Large intestine (tissue), 12 donors: ENCODE measurements at places on chromosomes 11 and 22. TPM values are rescaled to one million over a fixed set of nuclear protein-coding genes. Genes with fewer than 3 reads are reported as not detected.

- no peak for DNase-seq
- H3K4me3 ChIP-seq: no peak overlapping the region
- H3K36me3 ChIP-seq: no peaks in the 10 kb centered on the region
- H3K27ac ChIP-seq: no peak overlapping the region
- peaks cover 21% of the 10 kb centered on the region for H3K4me1 ChIP-seq
Observed at GRCh38 chr11:119744577-119744976, 15.6 kb upstream of the NECTIN1 start.

Gene KBTBD3
- 7.3 TPM for polyA plus RNA-seq

GRCh38 chr11:79458709-79459108 is 17.9 kb upstream of the TENM4 start:
- DNase-seq: no peak
- peaks cover 12% of the 10 kb centered on the region for H3K27me3 ChIP-seq
- no peak overlapping the region for H3K4me3 ChIP-seq
- no peaks in the 10 kb centered on the region for H3K4me1 ChIP-seq
- no peak overlapping the region for H3K27ac ChIP-seq

GRCh38 chr11:36976741-36977140 is 378.7 kb upstream of the RAG2 start:
- H3K4me1 ChIP-seq: no peaks in the 10 kb centered on the region
- H3K27me3 ChIP-seq: no peaks in the 10 kb centered on the region
- H3K27ac ChIP-seq: no peak overlapping the region

DNA sequence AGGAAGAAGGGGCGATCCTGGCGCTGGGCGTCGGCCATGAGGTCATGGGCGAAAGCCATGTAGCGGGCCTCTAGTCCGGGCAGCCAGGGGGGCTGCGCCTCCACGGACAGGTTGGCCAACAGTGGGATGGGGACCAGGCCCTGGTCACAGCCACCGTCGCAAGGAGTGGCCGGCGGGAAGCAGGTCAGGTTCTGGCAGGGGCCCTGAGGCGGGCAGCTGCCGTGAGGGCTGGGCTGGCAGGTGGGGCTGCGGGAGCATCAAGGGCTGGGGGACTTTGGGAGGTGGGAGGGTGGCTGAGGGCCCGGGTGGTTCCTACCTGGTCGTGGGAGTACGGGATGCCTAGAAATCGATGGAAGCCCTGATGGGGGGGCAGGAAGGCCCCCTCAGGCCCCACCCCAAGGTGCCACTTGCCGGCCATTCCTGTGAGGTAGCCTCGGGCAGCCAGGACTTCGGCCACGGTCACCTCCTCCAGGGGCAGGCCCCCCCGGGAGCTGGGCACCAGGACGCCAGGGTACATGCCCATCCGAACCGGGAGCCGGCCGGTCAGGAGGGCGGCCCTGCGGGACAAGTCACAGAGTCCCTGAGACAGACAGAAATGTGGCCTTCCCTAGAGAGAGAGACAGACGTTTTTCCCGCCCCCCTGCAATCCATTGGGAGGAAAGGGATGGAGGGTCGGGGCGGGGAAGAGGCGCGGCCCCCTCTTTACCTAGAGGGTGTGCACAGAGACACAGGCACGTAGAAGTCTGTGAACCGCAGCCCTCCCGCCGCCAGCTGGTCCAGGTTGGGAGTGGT is 906 bp downstream of the ARSA start:
- H3K4me1 ChIP-seq: peaks cover 40% of the 10 kb centered on the region
- no peak for DNase-seq
- peak overlapping the region; percentile 88 for H3K4me3 ChIP-seq
- no peaks in the 10 kb centered on the region for H3K36me3 ChIP-seq

Gene OR52E8
- polyA plus RNA-seq: not detected

DNA sequence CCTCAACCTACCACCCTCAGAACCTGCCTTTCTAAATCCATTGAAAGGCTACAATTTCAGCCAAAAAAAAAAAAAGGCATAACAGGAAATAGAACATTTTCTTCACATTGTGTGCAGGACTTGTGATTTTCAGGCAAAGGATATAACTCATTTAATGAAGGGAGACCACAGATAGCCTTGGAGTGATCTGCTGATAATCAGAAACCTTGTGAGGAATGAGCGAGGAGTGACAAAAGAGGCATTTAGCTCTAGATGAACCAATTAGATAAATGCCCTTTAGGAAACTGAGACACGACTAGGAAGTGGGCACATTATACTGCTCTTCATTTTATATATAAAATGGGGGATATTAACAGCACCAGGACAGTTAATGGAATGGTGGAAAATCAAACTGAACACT is 216.5 kb upstream of the GRIA4 start:
- H3K27ac ChIP-seq: no peak overlapping the region
- no peaks in the 10 kb centered on the region for H3K27me3 ChIP-seq
- no peaks in the 10 kb centered on the region for H3K4me1 ChIP-seq
- no peak for DNase-seq
- no peak overlapping the region for H3K4me3 ChIP-seq
- no peaks in the 10 kb centered on the region for H3K36me3 ChIP-seq

DNA sequence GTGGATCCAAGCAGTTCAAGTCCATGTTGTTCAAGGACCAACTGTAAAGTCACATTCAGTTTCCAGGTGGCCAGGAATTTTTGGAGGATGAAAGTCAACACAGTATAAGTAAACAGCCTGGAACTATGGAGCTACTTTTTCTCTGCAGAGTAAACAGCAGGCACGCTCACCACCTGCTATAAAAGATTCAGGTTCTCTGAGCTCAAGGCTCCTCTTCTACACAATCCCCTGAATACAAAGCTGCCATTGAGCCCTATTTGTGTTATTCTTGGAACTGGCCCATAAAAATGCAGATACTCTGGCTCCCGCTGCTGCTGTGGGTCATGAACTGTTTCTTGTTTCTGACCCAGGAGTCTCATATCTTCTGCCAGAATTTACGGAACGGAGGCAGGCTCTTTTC is 56.9 kb upstream of the PRR5 start:
- DNase-seq: no peak
- H3K27me3 ChIP-seq: no peaks in the 10 kb centered on the region
- no peak overlapping the region for H3K27ac ChIP-seq

GRCh38 chr11:35138943-35139721 is at the start of gene CD44:
TSS of gene CD44 (plus strand) at chr11:35139171. CDS start at chr11:35139304, 133 bp downstream.
- peak within 1 kb of the TSS; percentile 62 for H3K4me3 ChIP-seq
- DNase-seq: peak; percentile 49
- peaks cover 4% of the 10 kb centered on the region for H3K4me1 ChIP-seq
- H3K27me3 ChIP-seq: peaks cover 53% of the 10 kb centered on the region

DNA sequence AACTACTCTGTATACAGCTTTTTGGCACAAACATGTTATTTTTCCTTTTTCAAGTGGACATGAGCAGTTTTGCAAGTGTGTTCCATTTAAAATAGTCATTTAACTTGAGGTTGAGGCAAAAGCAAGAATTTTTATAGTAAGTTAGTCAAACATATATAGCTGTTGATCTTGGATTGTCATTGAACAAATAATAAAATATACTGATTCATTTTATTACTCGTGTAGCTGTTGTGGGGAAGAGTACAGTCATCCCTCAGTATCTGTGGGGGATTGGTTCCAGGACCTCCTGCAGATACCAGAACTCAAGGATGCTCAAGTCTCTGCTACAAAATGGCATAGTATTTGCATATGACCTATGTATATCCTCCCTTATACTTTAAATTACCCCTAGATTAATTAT is 45.3 kb downstream of the EXT2 start:
- no peaks in the 10 kb centered on the region for H3K4me1 ChIP-seq
- DNase-seq: no peak
- no peaks in the 10 kb centered on the region for H3K27me3 ChIP-seq

DNA sequence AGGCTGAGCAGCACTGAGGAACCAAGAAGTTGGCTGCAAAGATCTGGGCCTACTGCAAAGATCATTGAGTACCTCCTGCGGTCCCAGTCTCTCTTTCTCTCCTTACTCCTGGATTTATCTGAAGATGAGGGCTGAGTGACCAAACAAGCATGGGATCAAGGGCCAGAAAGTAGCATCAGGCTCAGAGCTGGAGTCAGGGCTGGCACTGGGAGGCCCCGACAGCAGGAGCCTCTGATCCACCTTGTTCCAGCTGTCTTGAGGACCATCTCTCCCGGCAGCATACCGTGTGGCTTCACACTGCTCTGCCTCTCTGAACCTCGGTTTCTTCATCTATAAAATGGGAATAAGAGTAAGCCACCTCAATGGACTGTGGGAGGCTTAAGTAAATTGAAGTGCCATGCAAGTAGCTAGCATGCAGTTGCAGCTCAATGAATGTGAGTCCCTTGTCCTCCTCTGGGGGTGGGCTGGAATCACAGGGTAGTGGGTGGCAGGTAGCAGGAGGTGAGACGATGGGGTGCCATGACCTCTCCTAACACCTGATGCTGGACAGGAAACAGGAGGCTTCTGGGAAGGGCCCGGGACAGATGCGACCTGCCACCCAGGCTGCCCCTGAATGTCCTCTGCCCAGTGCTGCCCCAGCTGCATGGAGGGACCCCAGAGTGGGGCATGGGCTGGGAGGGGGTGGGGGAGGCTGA is 52.5 kb upstream of the PRDM11 start:
- H3K27ac ChIP-seq: no peak overlapping the region
- no peak for DNase-seq
- H3K4me1 ChIP-seq: peaks cover 14% of the 10 kb centered on the region
- peaks cover 6% of the 10 kb centered on the region for H3K27me3 ChIP-seq
- no peaks in the 10 kb centered on the region for H3K36me3 ChIP-seq

DNA sequence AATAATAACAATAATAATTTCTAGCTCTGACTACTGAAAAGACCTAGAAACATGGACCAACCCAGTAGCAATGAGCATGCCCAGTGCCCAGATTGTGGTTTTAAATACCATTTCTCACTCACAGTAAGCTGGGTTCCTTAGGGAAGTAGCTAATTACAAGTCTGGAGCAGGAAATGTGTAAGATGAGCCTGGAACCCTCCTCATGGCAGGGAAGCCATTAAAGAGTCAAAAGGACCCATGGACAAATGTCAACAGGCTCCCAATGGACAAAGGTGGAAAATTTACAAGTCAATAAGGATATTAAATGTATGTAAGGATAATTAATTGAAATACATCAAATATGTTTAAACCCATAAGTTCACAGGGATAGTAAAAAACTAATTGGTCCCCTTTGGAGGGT is 10.6 kb upstream of the CSNK2A3 start:
- H3K4me1 ChIP-seq: no peaks in the 10 kb centered on the region
- H3K27ac ChIP-seq: no peak overlapping the region
- no peak overlapping the region for H3K4me3 ChIP-seq
- H3K27me3 ChIP-seq: peaks cover 2% of the 10 kb centered on the region

Gene LDHA
- polyA plus RNA-seq: 469 TPM

GRCh38 chr11:103987629-103988594 is 48.5 kb upstream of the DDI1 start:
- no peak overlapping the region for H3K27ac ChIP-seq
- no peaks in the 10 kb centered on the region for H3K4me1 ChIP-seq
- H3K27me3 ChIP-seq: no peaks in the 10 kb centered on the region

DNA sequence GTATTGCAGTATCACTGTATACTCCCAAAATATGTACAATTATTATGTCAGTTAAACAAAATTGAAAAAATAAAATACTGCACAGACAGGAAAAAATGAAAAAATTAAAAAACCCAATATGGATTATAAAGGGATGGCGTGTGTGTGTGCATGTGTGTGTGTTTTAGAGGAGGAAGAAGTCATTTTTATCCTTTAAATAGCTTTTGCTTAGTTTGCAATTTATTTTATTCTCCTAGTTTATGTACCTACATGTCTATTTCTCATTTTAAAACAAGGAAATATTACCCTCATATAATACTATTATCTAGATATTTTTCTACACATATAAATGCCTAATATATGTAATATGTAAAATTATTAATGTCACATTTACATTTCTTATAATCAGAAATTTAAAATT is 1144.3 kb downstream of the LRRC4C start:
- no peaks in the 10 kb centered on the region for H3K36me3 ChIP-seq
- no peaks in the 10 kb centered on the region for H3K27me3 ChIP-seq
- no peaks in the 10 kb centered on the region for H3K4me1 ChIP-seq
- H3K27ac ChIP-seq: no peak overlapping the region
- no peak for DNase-seq
- no peak overlapping the region for H3K4me3 ChIP-seq

Gene SNX32
- polyA plus RNA-seq: 6.3 TPM
